HCEC 1CT (cell line): ENCODE measurements at places on chromosomes 4 and X.

GRCh38 chr4:98930311-98930865 is 1.5 kb upstream of the EIF4E start:
- no peak for DNase-seq

- DNase-seq, result no peak
Observed at GRCh38 chrX:46803140-46803539, 33.7 kb upstream of the RP2 start.

- DNase-seq, result no peak
Observed at GRCh38 chr4:164252286-164252685, 501.6 kb upstream of the SMIM31 start.

DNA sequence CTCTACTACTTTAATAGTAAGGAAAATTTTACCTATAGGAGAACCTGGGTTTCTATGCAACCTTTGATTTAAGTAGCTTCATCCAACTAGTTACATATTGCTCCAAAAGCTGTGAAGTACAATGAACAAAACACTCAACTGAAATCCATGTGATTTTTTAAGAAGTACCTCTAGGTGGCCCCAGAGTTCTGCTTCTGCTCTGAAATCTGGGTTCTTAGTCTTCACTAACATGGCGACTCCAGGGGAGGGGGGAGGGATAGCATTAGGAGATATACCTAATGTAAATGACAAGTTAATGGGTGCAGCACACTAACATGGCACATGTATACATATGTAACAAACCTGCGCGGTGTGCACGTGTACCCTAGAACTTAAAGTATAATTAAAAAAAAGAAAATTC is 73.4 kb upstream of the MAGEB2 start:
- DNase-seq, result peak; percentile 47

DNA sequence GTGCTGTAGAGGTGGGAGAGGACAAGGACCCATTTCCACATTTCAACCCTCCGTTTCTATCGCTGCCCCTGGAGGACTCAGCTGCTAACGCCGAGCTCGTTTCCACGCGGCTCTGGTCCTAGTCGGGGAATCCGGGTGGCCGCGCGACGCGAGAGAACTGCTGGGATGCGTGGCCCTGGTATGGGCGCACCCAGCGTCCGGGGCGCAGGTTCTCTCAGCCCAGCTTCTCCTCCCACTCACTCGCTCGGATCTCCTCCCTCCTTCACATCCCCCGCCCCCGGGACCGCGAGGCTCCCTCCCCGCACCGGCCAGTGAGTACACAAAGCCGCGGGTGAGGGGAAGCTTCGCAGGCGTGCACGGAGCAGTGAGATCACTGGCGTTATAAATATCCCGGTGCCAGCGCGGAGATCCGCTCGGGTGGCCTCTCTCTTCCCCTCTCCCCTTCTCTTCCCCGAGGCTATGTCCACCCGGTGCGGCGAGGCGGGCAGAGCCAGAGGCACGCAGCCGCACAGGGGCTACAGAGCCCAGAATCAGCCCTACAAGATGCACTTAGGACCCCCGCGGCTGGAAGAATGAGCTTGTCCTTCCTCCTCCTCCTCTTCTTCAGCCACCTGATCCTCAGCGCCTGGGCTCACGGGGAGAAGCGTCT is at the start of gene FGF5:
Gene FGF5 (plus strand): TSS at position 412 of the 649 bp plus-strand sequence. CDS start 161 bp downstream, at position 573.
- peak; percentile 85 for DNase-seq

- no peak for DNase-seq
Observed at GRCh38 chrX:1358793-1359476, 22.4 kb downstream of the IL3RA start.

DNA sequence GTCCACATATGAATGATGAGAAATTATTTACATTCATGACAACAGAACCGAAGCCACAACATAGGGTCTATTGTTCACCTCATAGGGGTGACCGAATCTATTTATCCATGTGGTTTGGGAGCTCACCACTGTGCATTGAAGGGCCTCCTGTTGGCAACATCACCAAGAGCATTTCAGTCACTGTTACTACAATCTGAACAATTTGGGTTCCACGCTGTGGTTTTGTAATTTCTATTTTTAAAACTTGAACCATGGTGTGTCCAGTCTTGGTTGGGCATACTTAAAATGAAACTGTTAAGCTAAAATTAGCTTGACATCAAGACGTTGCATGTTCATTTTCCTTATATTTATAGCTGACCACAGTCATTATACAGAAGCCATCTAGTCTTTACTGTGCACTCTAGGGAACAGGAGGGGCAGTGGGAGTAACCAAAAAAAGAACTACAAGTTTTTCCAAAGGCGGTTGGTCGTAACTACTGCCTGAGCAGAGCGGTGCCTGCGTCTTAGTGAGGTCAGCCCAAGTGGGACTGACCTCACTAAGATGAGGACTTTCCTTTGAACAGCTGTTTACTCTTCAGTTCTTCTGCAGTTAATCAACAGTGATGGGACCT is 192.1 kb downstream of the SPRY1 start:
- peak; percentile 10 for DNase-seq

- DNase-seq, result no peak
Observed at GRCh38 chr4:90165883-90166282, 38.7 kb downstream of the CCSER1 start.

DNA sequence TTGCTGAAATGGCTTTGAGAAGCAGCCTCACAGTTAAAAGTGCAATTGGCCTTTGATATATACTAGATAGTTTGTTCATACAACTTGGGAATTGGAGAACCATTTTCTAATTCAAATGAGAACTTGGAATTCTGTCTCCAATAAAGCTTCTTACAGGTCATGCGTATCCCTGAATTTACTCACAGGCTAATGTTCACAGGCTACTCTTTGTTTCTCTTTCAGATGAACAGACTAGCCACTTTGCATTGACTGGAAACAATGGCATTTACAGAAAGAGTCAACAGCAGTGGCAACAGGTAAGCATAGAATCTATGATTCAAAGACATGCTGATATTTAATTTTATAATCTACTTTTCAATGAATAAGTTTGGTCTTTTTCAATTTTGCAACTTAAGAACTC is 13.5 kb downstream of the AFF1 start:
- DNase-seq, result no peak
